Stimulated activated CD8-positive, alpha-beta memory T cell treated with anti-CD3 and anti-CD28 coated beads, Interleukin-12 subunit alpha, Interleukin-12 subunit beta, amount 100 ng/mL, for 4 hours (primary cell): ENCODE measurements at places on chromosomes 13 and 19.

DNA sequence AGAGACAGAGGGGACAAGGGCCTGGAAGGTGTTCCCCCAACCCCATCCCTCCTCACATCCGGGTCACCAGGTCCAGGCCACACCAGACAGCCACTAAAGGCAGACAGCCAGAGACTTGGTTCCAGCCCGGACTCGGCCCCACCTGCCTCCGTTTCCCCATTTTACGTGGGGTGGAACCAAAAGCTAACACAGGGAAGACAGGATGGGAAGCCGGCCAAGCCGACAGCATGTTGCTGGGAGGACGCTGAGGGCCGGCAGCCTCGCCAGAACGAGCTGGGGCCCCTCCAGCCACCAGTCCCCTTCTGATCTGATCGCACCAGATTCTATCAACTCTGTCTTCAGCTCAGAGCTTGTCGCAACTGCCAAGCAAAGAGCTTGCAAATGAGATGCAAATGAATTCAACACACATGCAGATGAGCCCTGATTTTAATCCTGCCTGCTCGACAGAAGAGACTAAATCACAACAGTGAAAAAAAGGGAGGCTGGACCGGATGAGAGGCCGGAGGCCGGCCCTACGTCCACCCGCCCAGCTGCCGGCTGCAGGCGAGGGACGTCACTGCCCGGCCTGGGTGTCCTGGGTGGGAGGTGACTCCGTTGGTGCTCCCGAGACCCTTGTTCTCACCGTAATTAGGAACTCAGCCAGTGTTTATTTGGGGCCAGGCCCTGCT, 17.5 kb upstream of the SHC2 start:
- no peak for DNase-seq

DNA sequence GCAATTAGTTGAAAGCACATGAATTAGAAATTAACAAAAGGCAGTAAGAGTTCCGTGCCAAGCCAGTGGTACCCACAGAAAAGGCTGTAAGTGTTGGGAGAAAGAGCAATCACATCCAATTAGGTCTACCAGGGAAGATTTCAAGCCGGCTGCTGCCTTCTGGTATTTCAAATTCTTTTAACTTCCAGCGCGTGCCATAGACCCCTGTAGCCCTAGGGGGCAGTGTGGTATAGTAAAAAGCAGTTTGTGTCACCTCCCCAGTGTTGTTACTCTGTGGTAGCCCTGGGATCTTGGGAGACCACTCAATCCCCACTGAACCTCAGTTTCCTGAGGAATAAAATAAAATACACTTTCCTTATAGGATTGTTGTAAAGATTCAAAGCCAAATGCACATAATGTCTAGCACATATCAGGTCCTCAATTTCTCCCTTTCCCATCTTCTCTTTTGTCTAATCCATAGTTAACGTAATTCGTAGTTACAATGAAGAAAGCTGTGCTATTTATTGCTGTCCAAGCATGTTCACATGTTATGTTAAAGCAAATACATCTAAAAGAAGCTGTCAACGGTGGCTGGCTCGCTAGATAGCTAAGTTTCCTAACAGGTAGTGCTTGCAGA, 230.2 kb downstream of the TDRD3 start:
- DNase-seq: no peak

DNA sequence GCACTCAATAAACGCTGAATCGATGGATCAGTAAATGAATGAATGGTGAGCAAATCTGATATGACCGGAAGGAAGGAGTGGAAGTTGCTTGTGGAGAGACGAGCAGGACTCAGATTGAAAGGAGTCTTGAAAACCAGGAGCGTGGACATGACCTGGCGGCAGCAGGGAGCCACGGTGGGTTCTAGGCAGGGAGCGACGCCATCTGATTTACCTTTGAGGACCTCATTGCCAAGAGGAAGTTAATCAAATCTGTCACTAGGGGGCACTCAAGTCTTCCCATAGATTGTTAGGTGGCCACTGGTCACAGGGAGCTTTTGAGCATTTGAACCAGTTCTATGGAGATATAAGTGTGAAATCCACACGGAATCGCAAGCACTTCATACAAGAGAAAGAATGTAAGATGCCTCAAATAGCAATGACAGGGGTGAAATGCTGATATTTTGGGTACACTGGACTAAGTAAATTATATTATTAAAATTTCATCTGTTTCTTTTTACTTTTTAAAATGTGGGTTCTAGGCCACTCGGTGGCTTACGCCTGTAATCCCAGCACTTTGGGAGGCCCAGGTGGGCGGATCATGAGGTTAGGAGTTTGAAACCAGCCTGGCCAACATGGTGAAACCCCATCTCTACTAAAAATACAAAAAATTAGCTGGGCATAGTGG, 9.2 kb upstream of the FBN3 start:
- DNase-seq: no peak

- DNase-seq: peak; percentile 63
These were observed 14.9 kb downstream of the MAP2K2 start for GRCh38 chr19:4108767-4109625.

DNA sequence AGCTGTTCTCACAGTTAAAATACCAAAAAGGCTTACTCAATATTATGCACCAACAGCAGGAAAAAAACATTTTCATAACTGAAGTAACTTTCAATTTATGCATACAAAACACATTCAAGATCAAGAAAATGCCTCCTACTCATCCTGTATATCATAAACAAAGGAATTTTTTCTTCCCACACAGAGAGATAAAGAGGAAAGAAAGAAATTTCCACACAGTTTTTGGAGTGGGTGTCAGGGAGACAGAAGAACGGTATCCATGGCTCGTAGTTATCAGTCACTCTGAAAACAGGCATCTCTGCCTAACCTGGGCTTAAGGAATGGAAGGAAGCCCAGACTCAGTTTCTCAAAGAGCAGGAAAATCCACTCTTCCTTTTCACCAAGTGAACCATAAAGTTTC, 92.4 kb upstream of the SIAH3 start:
- DNase-seq: no peak

DNA sequence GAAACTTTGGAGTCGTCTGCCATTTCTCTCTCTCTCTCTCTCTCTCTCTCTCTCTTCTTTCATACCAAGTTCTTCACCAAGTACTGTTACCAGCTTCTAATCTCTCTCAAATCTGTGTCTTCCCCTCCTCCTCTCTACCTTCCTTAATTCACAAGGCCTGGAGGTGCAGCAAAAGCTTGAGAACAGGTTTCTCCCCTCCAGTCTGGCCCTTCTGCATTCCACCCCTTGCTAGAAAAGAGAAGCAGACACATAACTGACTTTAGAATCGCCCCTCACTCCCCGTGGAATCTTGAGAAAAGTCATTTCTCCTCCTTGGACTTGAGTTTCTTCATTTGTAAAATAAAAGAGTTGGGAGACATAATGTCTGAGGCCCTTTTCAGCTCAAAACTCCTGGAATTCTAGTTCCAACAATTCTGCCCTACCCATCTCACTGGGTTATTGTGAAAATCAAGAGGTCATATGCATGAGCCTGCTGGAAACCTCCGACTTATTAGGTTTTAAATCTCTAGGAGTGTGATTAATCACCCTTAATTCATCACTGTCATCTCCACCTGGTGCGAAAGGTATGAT, 20.4 kb downstream of the AMER2 start:
- no peak for DNase-seq

GRCh38 chr13:29227576-29227975, 367.9 kb downstream of the SLC7A1 start:
- DNase-seq: no peak

DNA sequence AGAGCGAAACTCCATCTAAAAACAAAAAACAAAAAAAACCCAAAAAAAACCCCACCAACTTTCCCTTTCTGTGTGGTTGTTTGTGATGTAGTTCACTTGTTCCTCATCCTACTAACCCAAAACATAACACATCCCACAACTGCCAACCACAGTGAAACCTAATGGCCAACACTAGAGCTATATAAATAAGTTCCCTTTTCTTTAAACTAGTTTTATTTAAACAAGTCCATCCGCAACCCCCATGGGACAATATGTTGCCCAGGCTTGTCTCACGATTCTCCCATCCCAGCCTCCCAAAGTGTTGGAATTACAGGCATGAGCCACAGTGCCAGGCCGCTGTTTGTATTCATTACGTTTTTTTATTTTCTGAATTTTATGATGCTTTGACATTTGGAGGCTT, 71.2 kb upstream of the ADGRE5 start:
- DNase-seq: no peak

GRCh38 chr19:55484593-55485438, at the start of gene NAT14:
Gene NAT14 (plus strand): TSS chr19:55485188. CDS start chr19:55485709, 521 bp downstream.
- DNase-seq: peak; percentile 55

GRCh38 chr19:40356681-40357595, 8.4 kb downstream of the PLD3 start:
- DNase-seq: no peak

DNA sequence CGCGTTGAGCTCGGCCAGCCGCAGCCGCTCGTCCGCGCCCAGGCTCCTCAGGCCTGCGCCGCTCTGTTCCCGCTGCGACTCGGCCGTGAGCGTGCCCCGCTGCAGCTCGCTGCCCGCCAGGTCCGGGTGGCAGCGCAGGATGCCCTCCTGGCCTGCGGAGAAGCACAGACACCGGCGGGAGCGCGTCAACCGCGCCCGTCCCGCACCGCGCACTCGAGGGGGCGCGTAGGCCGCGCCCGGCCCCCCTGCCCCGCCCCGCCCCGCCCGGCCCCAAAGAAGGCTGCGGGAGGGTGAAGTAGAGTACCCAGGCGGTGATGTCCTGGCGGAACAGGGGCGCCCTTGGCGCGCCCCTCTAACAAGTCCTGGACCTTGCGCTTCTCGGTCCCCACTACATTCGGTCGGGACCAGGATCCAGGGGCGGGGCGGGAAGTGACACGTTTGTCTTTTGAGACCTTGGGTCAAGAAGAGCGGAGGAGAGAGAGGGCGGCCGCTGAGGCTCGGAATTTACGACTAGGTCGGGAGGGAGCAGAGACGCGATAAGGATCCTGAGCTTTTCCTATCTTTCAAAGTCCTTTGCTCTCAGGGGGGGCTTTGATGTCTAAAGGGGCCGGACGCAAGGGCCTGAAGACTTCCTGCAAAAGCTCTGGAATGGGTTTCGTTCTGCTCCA, 9.3 kb upstream of the CDX2 start:
- DNase-seq: no peak

- no peak for DNase-seq
These were observed 434.0 kb downstream of the FOXO1 start for GRCh38 chr13:40232311-40233040.

GRCh38 chr13:70183041-70183440, 74.8 kb upstream of the KLHL1 start:
- no peak for DNase-seq

DNA sequence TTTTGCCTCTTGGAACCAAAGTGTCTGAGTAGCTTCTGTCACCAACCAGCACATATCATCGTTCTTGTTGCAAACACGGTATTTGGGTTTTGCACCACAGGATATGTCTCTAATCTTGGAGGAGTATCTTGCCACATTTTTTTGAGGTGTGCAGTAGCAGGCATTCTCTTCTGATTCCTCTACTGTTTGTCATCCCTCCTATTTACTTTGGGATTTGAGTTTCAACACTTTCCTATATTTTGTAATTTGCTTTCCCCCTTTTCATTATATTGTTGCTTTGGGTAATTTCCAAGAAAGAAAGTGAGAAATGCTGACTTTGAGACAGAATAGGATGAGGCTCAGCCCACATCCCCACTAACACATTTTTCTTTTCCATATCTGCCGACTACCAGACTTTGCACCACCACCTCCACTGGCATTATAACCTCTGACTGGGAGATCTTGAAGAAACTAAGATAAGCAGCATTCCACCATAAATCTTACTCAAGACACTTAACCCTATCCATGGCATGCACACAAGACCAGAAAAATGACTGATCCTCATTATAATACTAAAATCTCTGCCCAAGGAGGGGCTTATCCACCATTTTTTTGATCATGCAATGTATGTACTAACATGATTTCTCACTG, 12.0 kb upstream of the DZIP1 start:
- DNase-seq: no peak

DNA sequence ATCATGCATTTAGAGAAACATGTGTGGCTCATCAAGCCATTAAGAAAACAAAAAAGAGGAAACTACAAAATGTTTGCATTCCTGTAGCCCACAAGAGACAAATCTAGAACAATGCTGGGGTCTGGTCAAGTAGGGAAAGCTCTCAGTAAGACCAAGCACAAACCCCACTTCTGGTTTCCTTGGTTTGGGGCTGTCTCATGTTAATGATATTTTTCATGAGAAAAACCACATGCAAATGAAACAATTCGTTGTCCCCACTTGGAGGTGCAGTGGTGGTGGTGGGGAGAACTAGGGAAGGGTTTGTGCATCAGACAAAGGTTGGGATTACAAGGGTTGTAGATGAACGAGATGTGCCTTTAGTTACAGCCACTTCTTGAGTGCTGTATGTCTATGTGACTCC, 7.0 kb upstream of the RB1 start:
- DNase-seq: no peak

- no peak for DNase-seq
These were observed 18.0 kb upstream of the CD70 start for GRCh38 chr19:6608940-6609339.

GRCh38 chr19:55251341-55252081, 7.3 kb downstream of the PPP6R1 start:
- DNase-seq: peak; percentile 34

DNA sequence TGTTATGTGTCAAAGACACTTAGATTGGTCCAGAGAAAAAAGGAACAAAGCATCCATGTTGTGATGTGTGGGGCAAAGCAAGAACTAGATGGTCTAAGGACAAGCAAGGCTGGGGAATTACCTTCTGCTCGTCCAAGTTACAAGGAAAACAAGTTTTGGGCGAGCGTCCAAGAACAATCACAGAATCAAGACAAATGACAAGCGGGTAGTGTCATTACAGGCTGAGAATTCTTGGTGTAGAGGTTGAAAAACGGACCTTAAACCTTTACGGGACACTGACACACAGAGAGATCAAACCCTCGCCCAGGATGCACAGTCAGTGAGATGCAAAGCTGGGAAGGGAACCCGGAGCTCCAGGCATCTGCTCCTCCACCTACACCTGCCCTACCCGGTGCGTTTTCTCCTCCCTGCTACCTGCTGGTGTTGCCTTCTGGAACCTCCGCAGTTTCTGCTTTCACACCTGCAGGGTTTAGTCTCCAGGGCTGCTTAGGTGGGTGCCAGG, 515 bp upstream of the ZNF324B start:
- DNase-seq: no peak

DNA sequence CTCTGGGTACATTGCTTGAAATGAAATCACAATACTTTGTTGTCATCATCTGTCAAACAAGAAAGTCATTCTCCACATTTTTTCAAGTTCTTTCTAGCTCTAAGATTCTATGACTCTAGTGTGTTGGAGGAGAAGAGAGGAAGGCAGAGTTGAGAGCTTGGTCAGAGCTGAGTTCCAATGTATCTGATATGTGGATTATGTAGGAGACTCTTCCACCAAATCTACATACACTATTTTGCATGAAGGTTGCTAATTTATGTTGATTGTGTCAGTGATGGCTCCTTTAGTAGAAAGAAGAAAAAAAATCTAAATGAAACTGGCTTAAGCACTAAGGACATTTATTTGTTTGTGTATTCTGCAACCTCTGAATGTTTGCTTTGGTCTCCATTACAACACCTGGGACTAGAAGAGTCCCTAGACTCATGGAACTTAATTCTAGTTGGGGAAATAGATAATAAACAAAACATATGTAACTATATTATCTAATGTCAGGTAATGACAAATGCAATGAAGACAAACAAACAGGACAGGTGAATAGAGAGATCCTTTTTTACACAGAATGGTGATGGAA, 691.9 kb downstream of the UQCRFS1 start:
- no peak for DNase-seq

- DNase-seq: no peak
These were observed 505 bp upstream of the CEACAM5 start for GRCh38 chr19:41707871-41708371.
